ENCODE measurements at places on chromosomes 16 and 17.

GRCh38 chr16:58001781-58002415 is 691 bp downstream of the USB1 start:
- DNase-seq, result no peak

- no peak for DNase-seq
These were observed 9.6 kb downstream of the GPRC5C start for GRCh38 chr17:74441537-74441936.

GRCh38 chr17:36460265-36460937 is 26.1 kb upstream of the ZNHIT3 start:
- no peak for DNase-seq

DNA sequence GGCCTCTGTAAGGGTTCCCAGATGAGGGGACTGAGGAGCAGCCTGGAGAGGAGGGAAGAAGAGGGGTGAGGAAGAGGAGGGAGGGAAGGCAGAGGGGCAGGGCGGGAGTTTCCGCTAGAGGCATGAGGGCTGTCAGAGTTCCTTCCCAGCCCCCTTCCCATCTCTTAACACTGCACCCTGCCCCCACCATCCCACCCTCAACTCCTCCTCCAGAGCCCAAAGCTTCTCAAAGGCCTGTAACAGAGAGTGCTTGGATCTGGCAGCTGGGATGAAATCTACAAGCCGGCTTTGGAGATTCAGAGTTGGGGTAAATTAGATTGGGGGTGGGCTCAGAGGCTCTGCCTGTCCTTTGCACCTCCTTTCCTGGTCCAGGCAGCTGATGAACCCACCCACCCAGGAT is 57.3 kb upstream of the DLX4 start:
- no peak for DNase-seq

DNA sequence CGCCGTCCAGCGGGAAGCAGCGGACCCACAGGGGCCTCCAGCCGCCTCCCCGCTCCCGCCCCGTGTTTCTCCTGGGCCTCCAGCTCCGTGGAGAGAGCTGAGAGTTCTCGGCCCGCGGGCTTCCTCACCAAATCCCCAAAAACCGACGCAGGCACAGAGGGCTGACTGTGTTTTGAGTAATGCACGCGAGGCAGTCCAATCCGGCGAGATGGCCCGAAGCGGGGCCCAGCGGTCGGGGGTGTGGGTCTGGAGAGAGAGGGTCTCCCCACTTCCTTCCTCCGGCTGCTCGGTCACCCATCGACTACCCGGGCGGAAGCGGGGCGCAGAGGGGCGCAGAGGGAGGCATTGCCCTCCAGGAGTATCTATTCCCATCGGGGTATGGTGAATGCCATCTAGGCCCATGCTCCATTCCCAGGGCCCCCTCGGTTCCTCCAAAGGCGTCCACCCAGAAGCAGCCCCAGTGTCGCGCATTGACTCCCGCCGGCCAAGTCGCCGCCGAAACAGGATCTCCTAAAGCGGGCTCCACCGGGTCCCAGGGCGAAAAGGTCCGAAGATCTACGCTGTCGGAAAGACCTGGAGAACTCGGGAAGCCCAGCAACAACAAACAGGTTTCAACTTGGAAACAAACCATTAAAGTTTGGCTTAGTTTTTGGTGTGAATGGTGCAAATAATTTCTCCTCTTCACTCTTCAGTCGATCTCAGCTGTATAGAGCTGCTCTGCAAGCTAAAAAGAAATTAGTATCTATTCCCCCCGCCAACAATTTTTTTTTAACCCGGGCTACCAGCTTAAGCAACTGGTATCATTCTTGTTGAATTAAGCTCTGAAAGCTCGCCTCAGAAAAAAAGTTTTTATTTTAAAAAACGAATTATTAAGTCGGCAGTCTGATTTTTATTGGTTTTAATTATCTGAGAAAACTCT is 19.2 kb upstream of the HOXB13 start:
- DNase-seq, result no peak

DNA sequence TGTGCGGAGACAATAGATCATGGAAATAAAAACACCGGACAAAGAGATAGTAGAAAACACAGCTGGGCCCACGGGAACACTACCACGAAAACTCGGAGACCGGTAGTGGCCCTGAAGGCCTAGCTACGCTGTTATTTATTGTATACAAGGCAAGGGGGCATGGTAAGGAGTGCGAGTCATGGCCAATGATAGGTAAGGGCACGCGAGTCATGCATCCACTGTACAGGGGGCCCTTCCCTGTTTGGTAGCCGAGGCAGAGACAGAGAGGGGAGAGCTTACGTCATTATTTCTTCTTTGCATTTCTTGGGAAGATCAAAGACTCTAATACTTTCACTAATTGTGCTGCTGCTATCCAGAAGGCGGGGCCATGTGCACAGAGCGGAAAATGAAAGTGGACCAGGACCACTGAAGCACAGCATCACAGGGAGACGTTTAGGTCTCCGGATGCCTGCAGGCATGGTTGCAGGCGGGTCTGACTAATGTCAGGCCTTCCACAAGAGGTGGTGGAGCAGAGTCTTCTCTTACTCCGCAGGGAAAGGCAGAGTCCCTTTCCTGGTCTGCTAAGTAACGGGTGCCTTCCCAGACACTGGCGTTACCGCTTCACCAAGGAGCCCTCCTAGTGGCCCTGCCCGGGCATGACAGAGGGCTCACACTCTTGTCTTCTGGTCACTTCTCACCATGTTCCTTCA is 74.4 kb upstream of the ARL4D start:
- no peak for DNase-seq

DNA sequence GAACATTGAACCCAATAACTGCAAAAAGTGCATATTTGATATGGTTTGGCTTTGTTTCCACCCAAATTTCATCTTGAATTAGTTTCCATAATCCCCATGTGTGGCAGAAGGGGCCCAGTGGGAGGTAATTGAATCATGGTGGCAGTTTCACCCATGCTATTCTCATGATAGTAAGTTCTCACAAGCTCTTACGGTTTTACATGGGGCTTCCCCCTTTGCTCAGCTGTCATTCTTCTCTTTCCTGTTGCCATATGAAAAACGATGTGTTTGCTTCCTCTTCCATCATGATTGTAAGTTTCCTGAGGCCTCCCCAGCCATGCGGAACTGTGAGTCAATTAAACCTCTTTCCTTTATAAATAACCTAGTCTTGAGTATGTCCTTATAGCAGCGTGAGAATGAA is 127.6 kb downstream of the CHD9NB start:
- DNase-seq, result no peak

Measured in activated T-cell treated with anti-CD3 and anti-CD28 coated beads for 4 hours (primary cell).